Activated T-helper 9 cell treated with anti-CD3 and anti-CD28 coated beads, Interleukin-2, amount 50 U/mL, for 16 hours (primary cell): ENCODE measurements at places on chromosomes 13 and 19.

GRCh38 chr13:113950451-113951245 lies 23.2 kb downstream of the C13orf46 start:
- no peak for DNase-seq

GRCh38 chr19:16876904-16877361 lies 11.9 kb upstream of the F2RL3 start:
- DNase-seq = no peak

DNA sequence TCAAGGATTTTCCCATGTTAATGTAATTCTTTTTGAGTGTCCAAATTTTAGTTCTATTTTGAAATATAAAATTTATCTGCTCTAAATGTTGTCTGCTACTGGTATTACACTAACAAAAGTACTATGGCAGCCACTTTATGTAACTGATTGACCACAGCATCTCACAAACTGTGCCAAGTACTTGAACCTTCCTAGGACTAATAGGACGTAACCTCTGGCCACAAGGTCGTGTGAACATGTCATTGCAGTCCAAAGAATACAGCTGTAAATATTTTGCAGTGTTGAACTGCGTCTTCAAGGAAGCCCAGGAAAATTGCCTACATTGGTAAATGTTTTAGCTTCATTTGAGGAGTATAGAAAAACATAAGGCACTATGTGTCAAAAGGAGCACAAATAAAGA lies 1.9 kb downstream of the KCTD4 start:
- DNase-seq = no peak

GRCh38 chr19:47417746-47418691 lies 1.3 kb downstream of the MEIS3 start:
- DNase-seq = no peak

- no peak for DNase-seq
Observed at GRCh38 chr19:13302526-13303270, 152.5 kb downstream of the IER2 start.

DNA sequence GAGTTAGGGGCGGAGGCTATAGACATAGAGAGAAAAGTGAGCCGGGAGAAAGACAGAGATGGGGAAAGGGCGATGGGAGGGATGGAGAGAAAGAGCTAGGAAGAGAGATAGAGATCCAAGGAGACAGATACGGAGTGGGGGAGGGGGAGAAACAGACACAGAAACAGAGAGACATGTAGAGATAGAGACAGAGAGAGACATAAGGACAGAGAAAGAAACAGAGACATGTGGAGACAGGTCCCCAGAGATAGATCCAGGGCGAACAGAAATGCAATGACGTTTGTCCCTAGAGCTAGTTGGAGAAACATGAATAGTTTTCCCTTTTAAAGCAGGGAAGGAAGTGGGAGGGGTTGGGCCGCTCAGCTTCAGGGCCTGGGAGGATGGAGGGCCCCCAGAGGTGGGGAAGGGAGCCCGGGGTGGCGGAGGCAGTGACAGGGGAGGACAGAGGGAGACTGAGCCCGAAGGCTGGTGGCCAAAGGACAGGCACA lies 4.6 kb downstream of the PPP1R14A start:
- no peak for DNase-seq

GRCh38 chr19:54425382-54425723 lies 10.1 kb downstream of the TTYH1 start:
- no peak for DNase-seq

DNA sequence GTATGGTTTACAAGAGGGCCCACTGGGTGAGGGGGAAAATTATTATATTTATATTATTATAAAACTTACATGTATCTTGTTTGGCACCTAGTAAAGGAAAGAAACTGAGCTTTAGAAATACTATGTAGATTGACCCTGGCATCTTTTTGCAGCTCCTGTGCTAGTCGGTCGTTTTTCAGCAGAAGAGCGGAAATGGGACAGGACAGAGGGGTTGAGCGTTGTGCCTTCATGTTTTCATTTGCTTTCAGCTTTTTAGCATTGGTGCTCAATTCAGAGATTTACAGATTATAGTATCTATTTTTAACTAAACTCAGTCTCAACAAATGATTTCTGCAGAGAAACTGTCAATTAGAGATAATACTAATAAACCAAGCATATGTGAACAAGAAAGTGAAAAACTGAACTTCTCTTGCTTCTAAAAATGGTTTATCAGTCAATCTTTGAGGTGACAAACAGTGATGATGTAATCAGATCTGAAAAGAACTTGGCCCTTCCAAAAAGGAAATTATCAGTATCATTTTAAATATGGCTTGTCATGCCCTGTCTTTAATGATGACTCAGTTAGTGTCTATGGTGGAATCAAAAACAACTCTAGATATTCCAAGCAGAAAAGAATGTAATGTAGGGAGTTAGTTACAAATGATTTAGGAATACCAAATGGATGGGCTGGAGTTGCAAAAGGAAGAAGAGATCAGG lies 56.9 kb upstream of the KCTD4 start:
- no peak for DNase-seq

GRCh38 chr13:40916207-40916998 lies 102.7 kb downstream of the ELF1 start:
- DNase-seq = no peak

GRCh38 chr13:92150606-92151005 lies 752.2 kb downstream of the GPC5 start:
- DNase-seq = no peak

- no peak for DNase-seq
Observed at GRCh38 chr13:48829536-48829935, 146.2 kb upstream of the FNDC3A start.

DNA sequence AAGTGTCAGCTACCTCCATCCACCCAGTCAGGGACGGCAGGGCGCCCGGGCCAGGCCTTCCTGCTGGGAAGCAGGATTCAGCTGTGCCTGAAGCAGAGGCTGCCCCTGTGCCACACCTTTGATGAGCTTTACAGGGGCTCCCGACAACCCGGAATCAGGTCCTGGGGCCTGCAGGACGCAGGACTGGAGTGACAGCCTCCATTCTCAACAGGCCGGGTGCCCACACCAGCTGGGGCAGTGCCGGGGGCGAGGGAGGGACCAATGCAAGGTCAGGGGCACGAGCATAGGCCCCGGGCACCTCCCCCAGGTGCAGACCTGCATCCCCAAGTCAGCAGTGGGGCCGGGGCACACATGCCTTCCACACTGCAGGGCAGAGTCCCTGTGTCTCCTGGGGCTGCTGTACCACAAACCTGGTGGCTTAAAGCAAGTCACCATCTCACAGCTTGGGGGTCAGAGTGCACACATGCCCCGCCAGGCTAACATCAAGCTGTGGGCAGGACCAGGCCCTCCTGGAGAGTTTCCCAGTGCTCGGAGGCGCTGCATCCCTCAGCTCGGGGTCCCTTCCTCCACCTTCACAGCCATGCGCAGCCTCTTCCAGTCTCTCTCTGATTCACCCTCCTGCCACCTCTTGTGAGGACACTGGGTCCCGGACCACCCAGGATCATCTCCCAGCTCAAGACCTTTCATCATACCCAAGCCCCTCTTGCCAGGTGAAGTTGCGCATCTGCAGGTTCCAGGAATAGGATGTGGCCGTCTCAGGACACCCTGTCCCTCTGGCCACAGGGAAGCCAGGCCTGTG lies 13.4 kb downstream of the UBXN6 start:
- no peak for DNase-seq

- DNase-seq = no peak
Observed at GRCh38 chr13:45122941-45123340, 2.6 kb downstream of the GTF2F2 start.

DNA sequence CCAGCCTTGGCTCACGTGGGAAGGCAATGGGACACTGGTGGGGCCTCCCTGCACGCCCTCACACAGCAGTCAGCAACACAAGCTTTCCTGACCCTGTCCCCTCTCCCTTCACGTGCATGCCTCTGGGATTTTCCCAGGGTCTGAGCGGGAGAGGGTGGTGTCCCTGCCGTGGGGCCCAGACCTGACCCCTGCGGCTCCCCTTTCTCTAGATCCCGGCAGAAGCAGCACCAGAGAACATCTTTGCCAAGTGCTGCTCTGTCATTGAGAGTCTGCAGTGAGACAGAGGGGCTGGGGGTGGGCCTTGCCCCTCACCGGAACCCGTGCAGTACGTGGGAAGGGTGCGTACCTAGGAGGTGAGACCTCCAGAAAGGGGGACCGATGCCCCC lies 12.6 kb downstream of the KHSRP start:
- no peak for DNase-seq

DNA sequence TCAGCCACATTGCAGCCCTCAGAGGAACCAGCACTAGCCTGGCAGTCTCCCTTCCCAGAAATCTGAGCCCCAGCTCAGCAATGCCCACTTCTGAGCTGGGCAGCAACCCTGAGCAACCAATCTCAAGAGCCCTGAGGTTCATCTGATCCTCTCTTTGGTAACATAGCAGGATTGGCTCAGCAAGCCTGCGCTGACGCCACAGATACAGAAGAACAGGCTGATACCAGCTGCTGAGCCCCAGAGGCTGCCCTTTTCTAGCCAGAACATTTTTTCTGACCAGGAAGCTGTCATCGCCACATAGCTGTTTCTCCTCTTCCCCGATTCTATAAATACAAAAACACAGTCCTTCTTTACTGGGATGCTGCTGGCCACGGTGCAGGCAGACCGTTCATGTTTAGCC lies 59.8 kb downstream of the TRPM4 start:
- no peak for DNase-seq

- no peak for DNase-seq
Observed at GRCh38 chr19:49437231-49437630, 4.1 kb downstream of the SLC17A7 start.

GRCh38 chr13:33270895-33271538 lies 14.5 kb downstream of the STARD13 start:
- DNase-seq = no peak

GRCh38 chr19:30682146-30682998 lies 310.2 kb downstream of the ZNF536 start:
- DNase-seq = no peak

DNA sequence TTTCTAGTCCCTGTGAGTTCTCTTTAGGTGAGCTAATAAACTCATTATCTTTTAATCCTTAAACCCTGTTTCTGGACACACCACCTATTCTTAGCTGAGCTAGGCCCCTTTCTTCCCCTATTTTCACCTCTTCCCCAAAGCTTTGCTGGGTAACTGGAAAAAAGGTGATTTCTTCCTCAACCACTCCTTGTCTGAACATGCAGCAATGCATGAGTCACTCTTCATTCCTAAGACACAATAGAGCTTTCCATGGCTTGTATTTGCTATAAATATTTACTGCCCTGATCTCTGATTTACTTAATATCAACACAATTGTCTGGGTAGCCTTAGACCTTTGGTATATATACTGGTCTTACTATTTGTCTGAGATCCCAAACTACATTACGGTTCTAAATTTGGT lies 370.9 kb downstream of the KLF5 start:
- DNase-seq = no peak

DNA sequence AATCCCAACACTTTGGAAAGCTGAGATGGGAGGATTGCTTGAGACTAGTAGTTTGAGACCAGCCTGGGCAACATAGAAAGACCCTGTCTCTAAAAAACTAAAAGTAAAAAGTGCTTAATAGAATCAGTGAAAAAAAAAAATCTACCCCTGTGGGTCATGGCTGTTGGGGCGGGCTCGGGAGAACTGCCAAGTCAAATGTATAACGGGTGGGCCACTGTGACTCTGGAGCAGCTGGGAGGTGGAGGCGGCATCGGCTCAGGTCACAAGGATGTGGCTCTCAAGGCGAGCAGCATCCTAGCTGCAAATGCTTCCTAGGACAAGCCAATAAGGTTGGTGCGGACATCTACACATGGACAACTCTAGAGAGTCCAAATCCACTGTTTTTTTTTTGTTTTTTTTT lies 30.9 kb downstream of the C19orf47 start:
- DNase-seq = no peak
